Brain microvascular endothelial cell (primary cell): ENCODE measurements at places on chromosomes 12 and 14.
A peak's percentile ranks its signal among the peaks of the same experiment; 100 is the strongest.

DNA sequence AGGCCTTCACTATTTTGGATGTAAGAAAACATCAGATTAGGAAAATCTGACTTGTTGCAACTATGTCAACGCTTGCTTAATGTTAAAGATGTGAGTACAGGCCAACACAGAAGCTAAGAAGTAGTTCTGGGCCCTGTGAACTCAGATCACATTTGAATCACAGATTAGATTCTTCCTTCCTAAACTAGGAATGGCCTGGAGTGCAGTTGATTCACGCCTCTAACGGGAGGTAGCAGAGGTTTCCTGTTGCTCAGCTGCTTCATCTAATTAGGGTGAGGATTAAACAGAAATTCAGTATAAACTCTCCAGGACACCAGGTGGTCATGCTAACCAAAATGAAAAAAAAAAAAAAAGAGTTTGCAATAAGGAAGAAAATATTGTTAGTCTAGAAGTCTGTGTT lies 314.3 kb downstream of the TRHDE start:
- no peak for DNase-seq

- DNase-seq: no peak
These were observed 29.9 kb upstream of the PTPRR start for GRCh38 chr12:70950451-70950850.

DNA sequence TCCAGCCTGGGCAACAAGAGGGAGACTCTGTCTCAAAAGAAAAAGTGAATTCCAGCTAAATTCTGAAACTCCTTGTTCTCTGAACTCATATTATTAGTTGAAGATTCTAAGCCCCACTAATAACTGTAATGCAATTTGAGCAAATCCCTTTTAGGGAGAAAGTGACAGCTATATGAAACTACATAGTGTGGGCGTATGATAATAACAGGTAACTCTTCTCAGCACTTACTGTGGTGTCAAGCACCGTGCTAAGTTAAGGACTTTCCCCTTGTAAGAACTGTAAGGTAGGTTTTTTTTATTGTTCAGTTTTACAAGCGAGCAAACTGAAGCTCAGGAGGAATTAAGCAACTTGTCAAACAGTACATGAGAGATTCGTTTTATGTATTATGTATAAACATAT lies 5.4 kb downstream of the ANKRD13A start:
- DNase-seq: no peak

DNA sequence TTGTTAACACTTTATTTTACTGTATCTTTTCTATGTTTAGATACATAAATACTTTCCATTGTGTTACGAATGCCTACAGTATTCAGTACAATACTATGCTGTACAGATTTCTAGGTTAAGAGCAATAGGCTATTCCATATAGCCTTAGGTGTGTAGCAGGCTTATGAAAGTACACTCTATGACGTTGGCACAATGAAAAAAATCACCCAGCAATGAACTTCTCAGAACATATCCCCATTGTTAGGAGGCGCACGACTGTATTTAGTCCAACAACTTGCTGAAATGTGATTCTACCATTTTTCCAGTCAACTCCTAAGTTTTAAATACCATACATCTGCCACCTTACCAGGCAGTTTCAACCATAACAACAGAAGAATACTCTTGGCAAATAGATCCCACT lies 1.8 kb downstream of the PARP11 start:
- no peak for DNase-seq

DNA sequence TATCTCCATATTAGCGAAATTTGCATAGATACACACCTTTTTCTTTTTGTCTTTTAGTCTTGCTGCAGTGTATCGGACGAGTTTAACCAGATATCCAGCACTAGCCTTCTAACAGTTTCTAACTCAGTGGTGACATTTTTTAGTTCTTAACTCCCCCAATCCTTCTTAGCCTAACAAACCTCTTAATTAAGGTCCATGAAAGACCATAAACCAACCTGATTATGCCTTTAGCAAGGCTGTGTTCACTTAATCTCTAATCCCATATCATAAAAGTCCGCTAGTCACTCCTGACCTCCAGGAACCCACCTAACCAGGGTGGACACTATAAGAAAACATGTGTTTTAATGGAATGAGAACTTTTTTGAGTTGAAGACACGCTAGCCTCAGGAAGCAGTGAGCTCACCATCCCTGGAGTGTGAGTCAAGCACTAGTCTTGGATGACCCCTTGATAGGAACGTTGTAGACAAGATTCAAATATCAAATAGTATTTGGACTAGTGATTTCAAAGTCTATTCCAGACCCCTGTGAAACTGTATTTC lies 9.5 kb downstream of the CDKN1B start:
- peak; percentile 90 for DNase-seq

DNA sequence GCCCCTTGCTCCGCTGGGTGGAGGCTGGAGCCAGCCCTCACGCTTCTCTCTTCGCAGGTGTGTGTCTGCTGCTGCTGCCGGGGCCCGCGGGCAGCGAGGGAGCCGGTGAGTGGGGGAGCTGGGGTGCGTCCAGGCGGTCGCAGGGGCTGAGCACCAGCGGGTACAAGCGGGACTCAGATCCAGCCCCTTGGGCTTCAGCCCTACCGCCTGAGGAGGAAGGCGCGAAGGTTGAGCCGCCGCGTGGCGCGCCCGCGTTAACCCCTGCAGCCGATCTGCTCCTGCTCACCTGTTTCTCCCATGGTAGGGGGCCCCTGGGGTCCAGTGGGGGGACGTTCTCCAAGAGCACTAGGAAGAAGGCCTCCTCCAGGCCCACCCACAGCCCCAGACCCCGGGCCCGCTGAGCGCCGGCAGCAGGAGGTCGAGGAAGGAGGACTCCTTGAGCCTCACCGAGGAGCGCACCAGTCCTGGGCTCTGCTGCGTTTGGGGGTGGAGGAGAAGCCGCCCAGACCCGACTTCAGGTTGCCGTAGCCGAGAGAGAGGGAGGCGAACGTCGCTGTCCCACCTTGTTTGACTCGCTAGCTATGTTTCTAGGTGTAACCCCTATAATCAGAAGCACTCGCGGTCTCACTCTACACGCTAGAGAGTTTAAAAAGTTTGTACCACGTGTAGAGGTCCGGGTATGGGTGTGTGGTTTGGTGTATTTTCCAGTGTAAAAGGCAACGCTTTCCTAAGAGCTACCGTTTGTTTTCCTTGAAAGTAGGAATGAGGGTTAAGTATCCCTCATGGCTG lies 834 bp downstream of the COCH start:
- DNase-seq: no peak

- no peak for DNase-seq
These were observed 38.1 kb upstream of the PIWIL1 start for GRCh38 chr12:130299574-130299973.

GRCh38 chr12:97924122-97924521 lies 461.5 kb downstream of the RMST start:
- no peak for DNase-seq

GRCh38 chr12:85626784-85627171 lies 209.4 kb downstream of the RASSF9 start:
- peak; percentile 21 for DNase-seq

- peak; percentile 41 for DNase-seq
These were observed 4.4 kb downstream of the CACNA1C start for GRCh38 chr12:2057041-2057794.

- DNase-seq: no peak
These were observed 525 bp downstream of the ATP5F1B start for GRCh38 chr12:56645201-56645716.

DNA sequence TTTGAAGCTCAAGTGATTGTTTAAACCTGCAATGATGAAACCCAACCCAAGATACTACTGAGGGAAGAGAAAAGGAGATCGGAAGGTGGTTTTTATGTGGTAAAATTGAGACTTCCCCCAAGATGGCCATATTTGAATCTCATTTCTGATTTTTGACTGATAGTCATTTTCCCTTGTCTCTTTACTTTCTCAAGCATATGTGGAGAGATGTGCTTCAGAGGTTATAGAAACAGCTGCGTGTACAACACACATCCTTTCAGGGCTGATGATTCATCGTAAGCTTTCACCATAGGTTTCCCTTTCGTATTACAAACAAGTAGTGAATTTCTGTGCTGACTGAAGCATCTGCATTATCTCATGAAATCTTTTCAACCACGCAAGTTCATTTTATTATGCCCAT lies 276.2 kb downstream of the EMP1 start:
- DNase-seq: peak; percentile 34

DNA sequence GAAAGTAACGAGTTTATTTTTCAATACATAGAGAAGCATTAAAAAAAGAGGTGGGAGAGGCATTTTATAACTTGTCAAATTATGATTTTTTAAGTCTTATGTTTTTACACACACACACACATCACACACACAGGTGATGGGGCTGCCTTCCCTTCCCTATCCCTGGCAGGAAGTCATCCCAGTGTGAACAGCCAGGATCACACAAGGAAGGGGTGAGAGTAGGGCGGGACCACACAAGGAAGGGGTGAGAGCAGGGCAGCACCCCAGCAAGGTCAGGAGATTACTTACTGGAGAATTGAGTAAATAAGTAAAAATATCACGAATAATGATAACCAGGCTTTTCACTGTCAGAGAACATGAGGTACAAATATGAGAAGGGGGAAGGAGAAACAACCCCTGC lies 372.6 kb downstream of the SEC23A start:
- DNase-seq: no peak

DNA sequence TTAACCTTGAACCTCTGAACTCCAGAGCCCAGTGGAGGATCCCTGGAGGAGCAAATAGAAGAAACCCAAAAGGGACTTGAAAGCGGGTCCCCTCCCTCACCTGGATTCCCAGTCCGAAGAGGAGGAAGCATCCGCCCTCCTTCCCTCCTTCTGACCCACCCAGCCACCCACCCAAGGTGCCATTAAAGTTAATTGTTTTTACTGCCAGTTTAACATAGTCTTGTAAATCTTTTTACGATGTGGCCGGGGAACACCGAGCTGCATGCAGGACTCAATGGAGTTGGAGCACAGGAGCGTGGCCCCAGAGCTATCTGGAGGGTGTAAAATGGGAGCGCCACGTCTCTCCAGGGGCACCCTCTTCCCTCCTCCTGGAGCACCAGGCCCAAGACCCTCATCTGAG lies 49.9 kb upstream of the TBX3 start:
- no peak for DNase-seq

GRCh38 chr12:49902399-49903350 lies 1.0 kb downstream of the FAIM2 start:
- no peak for DNase-seq

GRCh38 chr14:83867566-83868225 lies 1662.2 kb upstream of the FLRT2 start:
- DNase-seq: no peak

GRCh38 chr14:102779084-102779462 lies 1.8 kb downstream of the TRAF3 start:
- DNase-seq: no peak

DNA sequence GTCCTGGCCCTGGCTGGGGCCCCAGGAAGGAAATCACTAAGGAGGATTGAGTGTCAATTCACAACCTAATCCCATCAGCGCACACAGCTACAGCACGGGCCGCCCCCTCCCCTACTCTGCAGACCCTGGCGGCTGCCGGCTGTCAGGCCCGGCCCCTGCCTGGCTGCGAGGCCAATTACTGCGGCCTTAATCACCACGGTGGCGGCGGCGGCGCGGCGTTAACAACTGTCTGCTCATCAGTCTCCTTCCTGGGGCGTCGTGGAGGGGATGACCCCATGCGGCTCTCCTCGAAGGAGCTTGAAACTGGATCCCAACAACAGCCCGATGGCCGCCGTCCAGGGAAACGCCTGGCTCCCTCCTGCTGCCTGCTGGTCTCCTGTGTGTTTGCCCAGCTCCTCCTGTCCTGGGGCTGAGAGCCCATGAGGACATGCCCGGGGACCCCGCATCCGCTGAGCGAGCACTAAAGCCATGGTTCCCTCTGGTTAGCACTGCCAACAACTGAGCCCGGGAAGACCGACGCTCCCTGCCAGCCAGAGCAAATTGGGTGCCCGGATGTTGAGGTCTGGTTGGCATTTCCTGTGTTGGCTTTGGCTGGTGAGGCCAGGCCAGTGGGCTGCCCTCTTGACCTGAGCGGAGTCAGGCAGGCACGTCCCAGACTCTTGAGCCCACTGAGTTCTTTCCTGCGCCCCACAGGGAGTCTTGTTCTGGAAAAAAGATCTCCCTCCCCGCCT lies 21.8 kb upstream of the EIF2B2 start:
- peak; percentile 41 for DNase-seq

DNA sequence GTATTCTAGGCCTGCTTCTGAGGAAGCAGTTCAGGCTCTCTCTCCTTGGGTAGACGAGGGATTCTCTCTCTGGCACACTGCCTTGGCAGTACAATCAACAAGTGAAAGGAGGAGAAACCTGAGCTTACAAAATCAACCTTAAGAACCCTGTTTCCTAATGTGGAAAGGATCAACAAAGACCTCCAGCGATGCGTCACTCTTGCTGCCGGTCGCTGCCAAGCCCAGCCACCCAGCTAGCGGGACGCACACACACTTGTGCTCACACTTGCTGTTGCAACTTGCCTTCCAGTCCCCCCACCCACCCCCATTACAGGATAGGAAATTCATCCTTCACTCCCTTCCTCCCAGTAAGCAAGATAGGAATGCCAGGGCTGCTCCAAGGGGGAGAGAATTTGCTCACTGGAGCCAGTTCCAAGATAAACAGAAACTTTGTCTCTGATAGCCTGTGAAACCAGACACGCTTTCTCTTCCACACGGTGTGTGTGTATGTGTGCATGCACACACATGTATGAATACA lies 144.3 kb downstream of the BCL11B start:
- no peak for DNase-seq

DNA sequence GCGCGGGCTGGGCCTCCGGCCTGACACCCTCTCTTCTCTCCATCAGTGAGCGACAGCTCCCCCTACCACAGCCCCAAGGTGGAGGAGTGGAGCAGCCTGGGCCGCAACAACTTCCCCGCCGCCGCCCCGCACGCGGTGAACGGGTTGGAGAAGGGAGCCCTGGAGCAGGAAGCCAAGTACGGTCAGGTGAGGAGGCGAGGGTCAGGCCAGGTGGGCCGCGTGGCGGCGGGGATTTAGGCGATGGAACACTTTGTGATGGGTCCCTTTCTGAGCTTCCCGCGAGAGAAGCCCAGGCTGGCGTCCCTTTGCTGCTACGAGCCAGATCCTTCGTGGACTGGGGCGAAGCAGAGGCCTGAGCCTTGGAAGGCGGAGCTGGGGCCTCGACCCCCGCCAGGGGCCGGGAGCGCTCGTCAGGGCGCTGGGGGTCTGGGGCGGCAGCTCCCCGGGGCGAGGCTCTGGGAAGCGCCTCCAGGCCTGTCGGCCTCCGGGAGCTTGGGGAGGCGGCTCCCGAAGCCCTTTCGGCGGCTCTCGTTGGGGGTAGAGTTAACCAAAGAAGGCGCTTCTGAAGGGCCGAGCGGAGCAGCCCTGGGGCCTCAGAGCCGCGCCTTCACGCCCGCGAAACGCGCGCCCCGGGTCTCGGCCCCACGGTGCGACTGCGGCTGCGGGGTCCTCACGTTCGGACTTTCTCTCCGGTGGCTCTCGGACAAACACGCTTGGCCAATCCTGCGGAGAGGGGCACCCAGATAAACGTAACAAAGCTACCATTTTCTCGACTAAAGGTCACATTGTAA lies 5.0 kb downstream of the PAX9 start:
- no peak for DNase-seq

DNA sequence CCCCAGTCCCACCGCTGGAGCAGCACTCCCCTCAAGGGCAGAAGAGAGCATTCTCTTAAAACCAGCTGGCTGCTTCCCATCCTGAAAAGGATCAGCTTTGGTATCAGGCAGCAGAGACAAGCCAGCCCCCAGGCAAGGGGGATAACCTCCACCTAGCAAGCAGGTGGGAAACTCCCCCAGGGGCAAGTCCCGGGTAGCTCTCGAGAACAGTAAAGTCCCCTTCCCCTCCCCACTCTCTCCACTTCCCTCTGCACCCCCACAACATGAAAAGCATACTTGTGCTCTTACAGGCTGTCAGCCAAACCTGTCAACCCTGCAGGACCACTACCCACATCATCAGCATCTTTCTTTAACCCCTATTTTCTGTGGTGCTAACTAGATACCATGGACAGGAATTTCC lies 254.0 kb downstream of the NTF3 start:
- no peak for DNase-seq

- no peak for DNase-seq
These were observed 8.9 kb upstream of the RPLP0 start for GRCh38 chr12:120209851-120210250.
